ENCODE measurements at places on chromosomes 11 and 22.

- DNase-seq = no peak
Measured at GRCh38 chr11:103944251-103944940, 92.0 kb upstream of the DDI1 start.

GRCh38 chr11:15897211-15897960 lies 459.0 kb downstream of the SOX6 start:
- DNase-seq = no peak

GRCh38 chr11:67572747-67573419 lies 10.7 kb upstream of the GSTP1 start:
- no peak for DNase-seq

DNA sequence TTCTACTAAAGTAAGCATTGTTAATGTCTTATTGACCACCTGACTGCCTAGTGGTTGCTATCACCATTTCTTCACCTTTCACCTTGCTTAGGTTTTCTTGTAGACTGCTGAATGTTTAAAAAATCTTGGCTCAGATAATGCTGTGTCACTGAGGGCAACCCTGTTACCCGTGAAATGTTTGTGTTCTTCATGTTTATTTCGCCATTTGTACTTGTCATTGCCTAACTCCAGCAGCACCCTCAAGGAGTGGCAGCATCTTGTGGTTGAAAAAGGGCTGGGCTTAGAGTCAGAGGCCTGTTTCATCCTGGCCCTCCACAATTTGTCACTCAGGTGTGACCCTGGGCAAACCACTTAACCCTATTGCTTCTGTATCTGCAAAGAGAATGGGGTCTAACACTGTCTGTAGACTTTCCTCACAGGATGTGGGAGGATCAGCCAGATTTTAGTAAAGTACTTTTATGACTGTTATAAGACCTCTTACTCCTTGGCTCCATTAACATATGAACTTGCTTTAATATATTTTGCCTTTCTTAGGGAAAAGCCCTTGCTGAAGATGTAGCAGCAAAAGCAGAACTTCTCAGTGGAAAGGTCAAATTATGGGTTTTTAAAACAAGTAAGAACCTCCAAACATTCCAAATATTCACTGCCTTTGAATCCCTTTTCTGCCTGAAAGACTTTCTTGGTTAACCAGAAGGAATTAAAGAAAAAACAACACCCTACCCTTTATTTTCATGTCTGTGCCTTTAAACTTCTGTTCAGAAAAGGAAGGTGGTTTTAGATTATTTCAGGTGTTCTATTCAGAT lies 154.5 kb upstream of the C11orf87 start:
- DNase-seq = no peak

DNA sequence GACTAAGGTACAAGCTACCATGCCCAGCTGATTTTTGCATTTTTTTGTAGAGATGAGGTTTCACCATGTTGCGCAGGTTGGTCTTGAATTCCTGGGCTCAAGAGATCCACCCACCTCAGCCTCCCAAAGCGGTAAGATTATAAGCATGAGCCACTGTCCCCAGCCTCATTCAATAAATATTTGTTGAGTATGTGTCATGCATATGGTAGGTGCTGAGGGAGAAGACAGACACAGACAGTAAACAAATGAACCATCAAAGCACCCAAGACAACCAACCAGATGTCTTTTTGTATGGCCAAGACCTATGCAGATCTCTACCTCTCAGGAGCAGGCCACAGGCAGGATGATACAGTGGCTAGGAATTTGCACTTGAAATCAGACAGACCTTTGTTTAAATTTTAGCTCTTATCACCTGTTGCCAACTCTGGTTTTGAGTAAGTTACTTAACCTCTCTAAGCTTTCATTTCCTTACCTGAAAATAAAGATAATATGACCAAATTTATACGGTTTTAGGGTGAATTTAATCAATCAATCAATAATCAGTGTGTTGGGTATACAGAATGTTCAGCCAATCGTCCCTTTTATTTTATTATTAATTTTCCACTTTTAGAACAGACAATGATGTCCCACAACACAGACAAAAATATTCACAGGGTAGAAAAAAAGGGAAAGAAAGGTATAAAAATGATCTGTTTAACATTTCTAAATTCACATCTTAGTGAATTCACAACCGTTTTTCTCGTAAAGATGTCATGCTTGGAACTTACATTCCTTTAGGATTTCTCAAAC lies 128.2 kb downstream of the SGSM3 start:
- no peak for DNase-seq

GRCh38 chr11:123517559-123518364 lies 87.7 kb downstream of the GRAMD1B start:
- no peak for DNase-seq

- DNase-seq = peak; percentile 62
Measured at GRCh38 chr22:20904008-20904979, 12.9 kb upstream of the CRKL start.

DNA sequence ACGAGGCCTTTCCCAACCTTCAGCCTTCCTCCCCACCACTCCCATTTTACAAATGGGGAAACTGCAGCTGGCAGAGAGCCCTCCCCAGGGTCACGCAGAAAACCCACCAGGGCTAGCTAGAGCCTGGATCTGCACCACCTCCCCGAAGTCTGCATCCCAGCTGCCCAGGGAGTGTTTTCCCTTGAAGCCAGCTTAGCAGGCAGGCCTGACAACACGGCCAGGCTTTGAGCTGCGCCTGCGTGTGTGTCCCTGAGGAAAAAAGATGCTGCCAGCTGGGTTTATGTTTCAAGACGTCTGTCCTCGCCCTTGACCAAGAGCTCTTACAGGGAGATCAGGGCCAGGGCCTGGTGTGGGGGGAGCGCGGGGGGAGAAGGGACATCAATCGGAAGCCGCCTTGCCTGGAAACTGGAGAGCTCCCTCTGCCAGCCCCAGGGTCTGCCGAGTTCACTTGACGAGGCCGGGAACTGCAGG lies 20.3 kb downstream of the WNT11 start:
- DNase-seq = peak; percentile 83

GRCh38 chr11:64855596-64856304 lies 11.3 kb upstream of the CDC42BPG start:
- no peak for DNase-seq

GRCh38 chr22:23351321-23351720 lies 171.0 kb downstream of the BCR start:
- no peak for DNase-seq

DNA sequence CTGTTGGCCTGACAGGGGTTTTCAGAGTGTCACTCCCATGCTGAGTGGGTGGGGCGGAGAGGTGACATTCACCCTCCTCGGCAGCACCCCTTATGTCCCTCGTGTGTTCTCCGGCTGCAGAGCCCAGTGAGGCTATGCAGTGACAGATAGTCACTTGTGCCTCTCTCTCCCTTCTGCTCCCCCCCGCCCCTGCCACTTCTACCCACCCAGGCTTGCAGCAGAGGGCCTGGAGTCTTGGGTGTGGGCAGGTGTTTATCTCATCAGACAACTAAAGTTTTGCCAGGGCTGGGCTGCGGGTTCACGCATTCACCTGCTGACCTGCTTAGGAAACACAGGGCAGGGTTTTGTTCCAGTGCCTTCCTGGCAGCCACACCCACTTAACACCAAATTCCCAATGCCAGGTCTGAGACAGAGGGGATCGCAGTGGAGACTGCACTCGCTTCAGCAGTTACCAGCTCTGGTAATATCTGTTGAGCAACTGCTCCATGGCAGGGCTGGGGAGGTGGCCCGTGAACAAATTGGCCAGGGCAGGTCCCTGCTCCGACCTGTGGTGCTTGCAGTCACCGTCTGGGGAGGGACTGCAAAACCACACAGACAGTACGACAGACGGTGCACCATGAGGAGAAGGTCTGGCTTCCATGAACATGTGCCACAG lies 50.5 kb upstream of the ADA2 start:
- DNase-seq = no peak

DNA sequence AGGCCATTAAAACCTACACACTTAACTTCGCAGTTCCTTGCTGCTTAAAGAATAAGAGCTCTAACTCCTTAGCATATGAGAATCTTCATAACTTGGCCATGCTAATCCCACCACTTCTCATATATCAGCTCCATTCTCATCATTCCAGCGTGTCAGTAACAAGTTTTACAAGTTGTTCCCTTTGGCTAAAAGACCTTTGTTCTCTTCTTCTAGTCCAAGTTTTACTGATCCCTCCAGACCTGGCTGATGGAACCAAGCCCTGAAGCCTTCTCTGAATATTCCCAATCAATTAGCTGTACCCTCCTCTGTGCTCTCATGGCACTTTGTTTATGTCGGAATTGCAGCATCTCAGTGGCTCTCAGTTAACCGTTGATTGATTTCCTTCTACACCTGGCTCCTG lies 35.8 kb downstream of the GAB2 start:
- no peak for DNase-seq

- peak; percentile 73 for DNase-seq
Measured at GRCh38 chr11:73980001-73980961, 2.4 kb downstream of the UCP2 start.
